ENCODE measurements at places on chromosomes 16 and 17.

DNA sequence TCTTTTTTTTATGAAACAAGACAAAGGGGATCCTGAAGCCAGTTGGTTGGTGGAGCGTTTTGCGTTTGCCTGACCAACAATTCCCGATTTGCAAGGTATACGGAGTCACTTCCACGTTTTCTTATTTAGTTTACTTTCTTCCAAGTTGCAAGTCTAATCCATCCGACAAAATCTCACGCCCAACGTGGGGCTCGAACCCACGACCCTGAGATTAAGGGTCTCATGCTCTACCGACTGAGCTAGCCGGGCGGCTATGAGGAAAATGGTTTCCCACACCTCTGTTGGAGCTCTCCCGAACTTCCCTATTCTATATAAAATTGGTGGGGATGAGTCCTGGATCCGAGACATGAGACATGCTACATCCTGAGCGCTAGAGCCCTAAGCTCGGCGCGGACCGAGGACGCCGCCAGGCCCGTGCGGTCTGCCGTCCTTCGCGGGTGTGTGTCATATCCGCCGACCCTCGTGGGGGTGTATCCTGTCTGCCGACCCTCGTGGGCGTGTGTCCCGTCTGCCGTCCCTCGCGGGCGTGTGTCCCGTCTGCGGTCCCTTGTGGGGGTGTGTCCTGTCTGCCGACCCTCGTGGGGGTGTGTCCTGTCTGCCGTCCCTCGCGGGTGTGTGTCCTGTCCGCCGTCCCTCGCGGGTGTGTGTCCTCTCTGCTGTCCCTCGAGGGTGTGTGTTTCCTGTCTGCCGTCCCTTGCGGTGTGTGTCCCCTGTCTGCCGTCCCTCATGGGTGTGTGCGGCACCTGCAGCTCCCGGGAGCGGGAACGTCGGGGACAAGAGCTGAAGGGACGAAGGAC is 22.6 kb downstream of the ZNF213 start:
- peak; percentile 49 for DNase-seq

DNA sequence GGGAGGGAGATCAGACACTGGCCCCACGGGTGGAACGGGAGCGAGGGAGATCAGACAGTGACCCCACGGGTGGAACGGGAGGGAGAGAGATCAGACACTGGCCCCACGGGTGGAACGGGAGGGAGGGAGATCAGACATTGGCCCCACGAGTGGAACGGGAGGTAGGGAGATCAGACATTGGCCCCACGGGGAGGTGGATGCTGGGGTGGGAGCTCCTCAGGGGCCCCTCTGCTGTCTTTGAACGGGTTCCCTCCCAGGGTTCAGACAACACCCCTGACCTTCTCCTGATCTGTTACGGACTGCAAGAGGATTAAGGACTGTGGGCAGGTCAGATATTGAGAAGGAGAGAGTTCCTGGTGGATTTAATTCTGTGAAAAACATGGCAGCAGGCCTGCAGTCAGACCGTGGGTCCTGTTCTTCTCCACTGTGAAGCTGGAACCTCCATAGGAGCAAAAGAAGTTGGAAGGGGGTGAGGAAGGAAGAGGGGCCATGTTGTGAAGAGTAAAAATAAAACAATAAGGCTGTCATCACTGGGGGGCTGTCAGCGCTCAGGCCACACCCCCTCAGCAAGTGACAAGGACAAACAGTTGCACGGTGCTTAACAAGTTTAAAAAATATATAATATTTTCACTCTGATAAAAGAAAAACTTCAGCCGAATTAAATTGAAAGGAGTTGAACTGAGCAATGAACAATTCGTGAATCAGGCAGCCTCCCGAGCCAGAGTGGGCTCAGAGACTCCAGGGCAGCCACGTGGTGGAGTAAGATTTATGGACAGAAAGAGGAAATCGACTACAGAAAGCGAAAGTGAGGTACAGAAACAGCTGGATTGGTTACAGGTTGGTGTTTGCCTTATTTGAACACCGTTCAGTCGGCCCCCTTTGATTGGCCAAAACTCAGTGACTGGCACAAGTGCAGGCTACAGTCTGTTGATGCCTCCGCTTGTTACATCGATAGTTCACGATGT is 348.7 kb upstream of the TNRC6C start:
- DNase-seq = peak; percentile 60

GRCh38 chr17:57442401-57442823 is 186.1 kb downstream of the MSI2 start:
- no peak for DNase-seq

DNA sequence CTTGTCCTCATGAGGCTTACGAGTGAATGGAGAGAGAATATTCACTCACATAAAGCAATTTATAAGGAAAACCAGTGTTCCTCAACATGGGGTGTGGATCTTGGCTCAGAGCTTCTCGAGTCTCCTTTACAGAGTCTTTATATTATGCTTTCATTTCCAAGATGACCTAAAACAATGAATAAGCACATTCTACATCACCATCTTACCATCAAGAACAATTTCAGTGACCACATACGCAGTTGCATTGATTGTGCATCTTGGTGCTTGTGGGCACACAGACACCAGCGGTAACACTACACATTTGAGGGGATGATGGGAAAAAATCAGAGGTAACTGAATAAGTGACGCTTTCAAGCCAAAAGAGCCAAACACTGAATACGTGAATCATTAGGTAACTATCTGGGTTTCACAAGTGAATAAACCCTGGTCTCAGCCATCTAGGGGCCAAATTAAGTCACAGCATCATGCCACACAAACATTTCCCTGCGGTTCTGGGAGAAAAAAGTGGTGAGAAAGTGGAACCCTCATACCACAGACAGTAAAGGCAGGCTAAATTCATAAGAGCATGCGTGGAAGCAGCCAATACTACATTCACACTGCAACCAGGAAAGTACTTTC is 9.4 kb downstream of the CWC25 start:
- no peak for DNase-seq

DNA sequence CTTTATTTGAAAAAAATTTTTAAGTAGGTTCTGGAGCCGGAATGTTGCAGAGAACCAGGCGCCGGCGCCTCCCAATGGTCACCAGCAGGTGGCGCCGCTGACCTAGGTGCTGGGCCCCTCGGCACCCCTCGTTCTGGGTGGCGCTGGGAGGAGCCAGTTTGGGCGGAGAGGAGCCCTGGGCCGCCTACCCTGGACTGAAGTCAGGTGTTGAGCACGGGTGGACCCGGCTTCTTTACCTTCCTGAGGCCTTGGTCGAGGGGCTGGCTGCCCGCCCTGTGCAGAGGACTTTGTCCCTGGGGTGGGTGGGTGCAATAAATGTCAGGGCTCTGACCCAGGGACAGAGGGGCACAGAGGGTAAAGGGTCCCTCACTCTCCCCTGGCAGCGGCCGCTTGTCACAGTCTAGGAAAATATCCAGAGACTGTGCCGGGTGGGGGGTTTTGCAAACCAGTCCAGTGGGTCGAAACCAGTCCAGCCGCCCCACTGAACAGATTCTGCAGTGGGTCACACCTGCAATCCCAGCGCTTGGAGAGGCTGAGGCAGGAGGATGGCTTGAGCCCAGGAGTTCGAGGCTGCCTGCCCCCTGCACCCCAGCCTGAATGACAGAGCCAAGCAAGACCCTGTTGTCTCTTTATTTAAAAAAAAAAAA is 30.1 kb upstream of the TNFRSF13B start:
- DNase-seq = peak; percentile 90

- DNase-seq = peak; percentile 36
Measured at GRCh38 chr17:27354051-27354490, 60.2 kb downstream of the WSB1 start.

DNA sequence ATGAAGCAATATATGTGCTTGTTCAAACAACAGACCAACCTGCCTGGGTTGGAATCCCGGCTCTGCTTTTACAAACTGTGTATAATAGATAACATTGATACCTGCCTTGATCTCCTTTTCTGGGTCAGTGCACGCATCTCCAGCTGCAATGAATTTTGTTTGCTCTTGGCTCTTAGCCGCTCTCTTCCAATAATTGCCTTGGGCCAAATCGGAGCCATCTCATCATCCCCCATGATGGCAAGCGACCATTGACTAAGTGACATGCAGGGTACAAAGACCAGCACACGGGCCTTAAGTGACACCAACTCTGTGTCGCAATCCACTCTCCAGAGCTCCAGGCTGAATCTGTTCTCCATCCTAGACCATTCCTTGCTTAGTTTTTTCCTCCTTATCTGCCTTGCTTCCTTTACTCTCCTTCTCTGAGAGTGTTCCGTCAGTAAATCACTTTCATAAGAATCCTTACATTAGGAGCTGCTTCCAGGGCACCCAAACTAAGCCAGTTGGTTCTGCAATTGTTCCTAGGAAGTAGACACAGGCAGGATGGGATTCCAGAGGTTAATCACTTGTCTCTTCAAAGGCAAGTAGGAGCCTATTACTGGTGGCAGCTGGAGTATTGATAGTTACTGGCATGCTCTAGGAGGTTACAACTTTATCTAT is 134.2 kb downstream of the ABCA8 start:
- no peak for DNase-seq

GRCh38 chr16:16083421-16084156 is 134.2 kb downstream of the ABCC1 start:
- DNase-seq = no peak

DNA sequence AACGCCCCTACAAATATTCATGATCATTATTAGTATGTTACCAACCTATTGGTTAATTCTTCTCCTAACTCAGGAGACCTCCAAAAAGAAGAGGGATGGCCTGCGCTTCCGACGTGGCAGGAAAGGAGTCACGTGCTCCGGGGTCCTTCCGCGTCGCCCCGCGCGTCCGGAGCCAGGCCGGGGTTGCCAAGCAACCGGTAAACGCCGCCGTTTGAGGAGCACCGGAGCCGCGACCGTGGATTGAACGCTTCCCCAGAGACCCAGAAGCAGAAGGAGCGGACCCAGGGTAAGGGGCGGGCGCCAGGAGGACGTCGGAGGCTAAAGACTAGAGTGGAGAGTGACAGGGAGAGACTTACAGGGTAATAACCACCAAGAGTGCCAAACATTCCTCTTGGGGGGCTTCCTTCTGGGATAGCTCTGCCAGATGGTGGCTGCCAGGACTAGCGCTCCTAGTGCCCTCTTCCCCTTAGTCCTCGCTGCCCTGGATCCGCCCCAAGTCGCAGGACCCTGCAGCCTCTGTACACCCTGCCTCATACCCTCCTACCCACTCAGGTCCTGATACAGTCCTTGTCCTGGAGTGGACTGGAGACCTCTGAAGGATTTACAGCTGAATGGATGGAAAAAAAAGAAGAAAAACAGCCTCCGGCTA is at the start of gene DNAI2:
Gene DNAI2, plus strand, starts transcription at position 175 of the 649 bp plus-strand sequence. CDS start 7,584 bp downstream, outside the sequence.
- no peak for DNase-seq

DNA sequence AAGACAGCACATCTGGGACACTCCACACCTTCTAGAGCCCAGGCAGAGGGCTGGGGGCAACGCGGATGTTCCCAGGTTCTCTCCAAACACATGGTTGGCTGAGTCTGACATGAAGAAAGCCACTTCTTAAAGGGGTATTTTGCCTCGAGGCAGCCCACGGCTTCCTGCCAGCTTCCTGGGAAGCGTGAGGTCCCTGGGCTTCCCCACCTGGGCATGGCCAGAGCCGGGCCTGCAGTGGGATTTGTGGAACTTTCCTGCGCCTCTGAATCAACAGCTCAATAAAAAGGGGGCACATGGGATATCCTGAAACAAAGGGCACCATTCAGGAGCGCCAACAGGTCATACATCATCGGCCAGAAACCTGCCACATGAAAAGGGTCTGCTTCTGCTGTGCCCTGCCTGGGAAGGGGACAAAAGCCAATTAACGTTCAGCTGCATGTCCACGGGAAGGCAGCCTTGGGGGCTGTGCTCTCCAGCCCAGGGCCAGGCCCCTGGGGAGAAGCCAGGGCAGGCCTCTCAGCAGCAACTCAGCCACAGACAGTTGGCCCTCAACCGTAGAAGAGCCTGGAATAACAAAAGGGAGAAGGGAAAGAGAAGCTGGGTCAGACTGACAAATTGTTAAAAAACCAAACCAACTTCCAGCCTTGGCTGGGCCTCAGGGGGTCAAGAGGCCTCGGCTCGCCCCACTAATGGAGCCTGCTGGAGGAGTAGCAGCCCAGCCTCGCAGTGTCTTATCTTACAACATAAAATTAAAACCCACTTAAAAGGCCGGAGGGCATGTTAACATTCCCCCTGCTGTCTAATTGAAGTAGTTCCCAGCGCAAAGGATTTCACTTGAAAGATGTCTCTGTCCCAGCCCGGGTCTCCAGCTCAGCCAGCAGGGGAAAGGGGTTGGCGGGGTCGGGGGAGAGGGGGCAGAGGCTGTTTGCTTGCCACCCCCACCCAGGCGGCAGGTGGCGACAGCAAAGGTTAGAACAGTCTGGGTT is 34.2 kb downstream of the TBX4 start:
- DNase-seq = no peak

DNA sequence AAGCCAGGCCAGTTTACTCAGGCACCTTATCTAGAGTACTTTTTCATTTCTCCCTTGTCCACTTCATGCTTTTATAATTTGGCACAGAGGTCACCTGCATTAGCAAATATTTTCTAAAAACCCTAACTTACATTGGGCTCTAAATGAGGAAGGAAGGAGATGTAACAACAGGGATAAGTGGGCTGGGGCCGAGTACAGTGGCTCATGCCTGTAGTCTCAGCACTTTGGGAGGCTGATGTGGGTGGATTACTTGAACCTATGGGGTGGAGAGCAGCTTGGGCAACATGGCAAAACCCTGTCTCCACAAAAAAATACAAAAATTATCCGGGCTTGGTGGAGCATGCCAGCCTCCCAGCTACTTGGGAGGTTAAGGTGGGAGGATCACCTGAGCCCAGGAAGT is 55.9 kb downstream of the TMEM100 start:
- no peak for DNase-seq

DNA sequence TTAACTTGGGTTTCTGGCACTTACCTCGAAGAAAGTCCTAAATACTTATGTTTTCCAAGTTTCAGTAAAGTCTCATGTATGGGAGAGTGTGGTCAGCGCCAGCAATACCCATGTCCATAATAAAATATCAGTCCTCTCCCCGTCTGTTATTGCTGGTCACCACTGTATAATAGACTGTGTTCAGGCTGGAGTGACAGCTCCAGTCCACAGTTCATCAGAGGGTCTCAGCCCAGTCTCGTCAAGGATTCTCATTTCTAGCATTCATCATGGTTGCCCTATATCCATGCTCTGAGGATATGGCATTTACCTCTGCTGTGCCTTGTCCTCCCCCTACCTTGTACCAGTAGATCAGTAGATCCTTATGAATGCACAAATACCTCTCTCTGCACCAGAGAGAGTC is 384.5 kb downstream of the NPIPA7 start:
- no peak for DNase-seq

All from GM13977 (cell line).